ENCODE measurements at places on chromosomes 13 and 19. TPM values are rescaled to one million over a fixed set of nuclear protein-coding genes. Genes with fewer than 3 reads are reported as not detected.

The PSG1 gene
- not detected for total RNA-seq

The CLASRP gene
- 51.8 TPM for total RNA-seq

The FAM124A gene
- total RNA-seq = 0.29 TPM

- H3K27me3 ChIP-seq = no peaks in the 10 kb centered on the region
- no peak overlapping the region for H3K27ac ChIP-seq
- peaks cover 80% of the 10 kb centered on the region for H3K36me3 ChIP-seq
- no peak for DNase-seq
- peaks cover under 1% of the 10 kb centered on the region for H3K4me1 ChIP-seq
These were observed 5.8 kb downstream of the SMIM7 start for GRCh38 chr19:16654140-16654539.

GRCh38 chr19:55258476-55258827, 365 bp downstream of the PPP6R1 start:
- no peak for DNase-seq
- peak overlapping the region; percentile 28 for H3K27ac ChIP-seq
- H3K27me3 ChIP-seq = no peaks in the 10 kb centered on the region
- H3K4me3 ChIP-seq = peak overlapping the region; percentile 82

- peaks cover 28% of the 10 kb centered on the region for H3K36me3 ChIP-seq
- peaks cover 27% of the 10 kb centered on the region for H3K4me1 ChIP-seq
- H3K27ac ChIP-seq = 0 out of 2 replicates have a peak overlapping the region, but pooled peaks have one; percentile 1
These were observed 90.4 kb downstream of the COL4A1 start for GRCh38 chr13:110216398-110217041.

DNA sequence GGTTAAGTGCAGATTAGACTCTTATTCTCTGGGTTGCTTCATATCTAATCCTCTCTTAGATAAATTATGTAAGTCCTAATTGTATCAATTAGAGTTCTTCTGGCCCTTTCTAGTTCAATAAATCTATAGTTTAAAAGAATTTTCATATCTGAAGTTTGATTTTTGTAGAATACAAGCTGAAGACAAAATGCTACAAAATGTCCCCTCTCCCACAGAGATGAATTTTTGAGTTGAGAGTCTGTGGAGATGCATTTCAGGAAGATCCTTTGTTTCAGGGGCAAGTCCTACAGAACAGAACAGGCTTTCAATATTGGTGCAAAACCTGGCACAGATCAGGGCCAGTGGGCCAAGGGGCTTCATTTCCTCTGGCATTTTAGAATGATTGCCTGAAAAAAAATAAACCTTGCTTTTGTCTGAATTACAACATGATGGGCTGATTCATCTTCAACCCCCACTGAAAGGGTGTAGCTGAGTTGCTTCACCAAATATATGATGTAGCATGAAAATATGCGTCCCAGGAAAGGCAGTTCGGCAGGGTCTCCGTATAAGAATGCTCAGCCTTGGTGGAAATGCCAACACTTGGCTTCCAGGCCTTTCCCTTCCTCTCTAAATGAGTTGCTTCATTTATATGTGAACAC, 6.4 kb upstream of the IPO5 start:
- peak overlapping the region; percentile 66 for H3K27ac ChIP-seq
- H3K4me1 ChIP-seq = peaks cover 59% of the 10 kb centered on the region
- H3K4me3 ChIP-seq = no peak overlapping the region
- peak; percentile 97 for DNase-seq
- peaks cover 14% of the 10 kb centered on the region for H3K36me3 ChIP-seq
- no peaks in the 10 kb centered on the region for H3K27me3 ChIP-seq
